Foreskin melanocyte (primary cell): ENCODE measurements at places on chromosomes 3 and 15.

DNA sequence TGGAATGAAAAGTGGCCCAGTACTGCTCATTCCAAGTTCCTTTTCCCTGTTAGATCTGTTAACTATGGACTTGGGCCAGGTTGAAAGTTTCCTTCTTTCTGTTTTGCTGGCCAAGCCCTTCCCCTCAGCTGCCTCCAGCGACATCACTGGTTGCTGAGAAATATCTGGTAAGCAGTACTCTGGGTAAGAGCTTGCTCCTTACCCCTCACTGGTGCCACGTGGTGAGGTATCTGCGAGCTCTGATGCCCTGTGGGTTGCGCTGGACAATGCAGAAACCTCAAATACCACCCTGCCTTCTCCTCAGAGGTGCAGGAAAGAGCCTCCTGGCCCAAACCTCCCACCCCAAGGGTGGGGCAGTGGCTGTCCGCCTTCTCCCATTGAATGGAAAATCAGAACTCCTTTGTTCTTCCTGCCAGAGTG is 42.9 kb upstream of the APH1B start:
- DNase-seq: no peak

GRCh38 chr3:11736136-11736833 is 92.6 kb upstream of the VGLL4 start:
- DNase-seq: no peak

- DNase-seq: no peak
Measured at GRCh38 chr3:27800261-27800660, 78.1 kb upstream of the EOMES start.

DNA sequence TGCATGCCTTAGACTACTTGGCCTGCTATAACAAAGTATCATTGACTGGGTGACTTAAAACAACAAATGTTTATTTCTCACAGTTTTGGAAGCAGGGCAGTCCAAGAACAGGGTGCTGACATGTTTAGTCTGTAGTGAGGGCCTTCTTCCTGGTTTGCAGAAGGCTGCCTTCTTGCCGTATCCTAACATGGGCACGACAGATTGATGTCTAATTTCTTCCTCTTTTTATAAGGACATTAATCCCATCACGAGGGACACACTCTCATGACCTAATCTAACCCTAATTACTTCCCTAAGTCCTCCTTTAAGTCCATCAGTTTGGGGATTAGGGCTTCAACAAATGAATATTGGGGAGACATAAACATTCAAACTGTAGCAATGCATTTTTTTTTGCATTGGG is 10.9 kb upstream of the GOLGA8B start:
- DNase-seq: no peak

GRCh38 chr3:85890043-85890555 is 931.3 kb downstream of the CADM2 start:
- DNase-seq: no peak

DNA sequence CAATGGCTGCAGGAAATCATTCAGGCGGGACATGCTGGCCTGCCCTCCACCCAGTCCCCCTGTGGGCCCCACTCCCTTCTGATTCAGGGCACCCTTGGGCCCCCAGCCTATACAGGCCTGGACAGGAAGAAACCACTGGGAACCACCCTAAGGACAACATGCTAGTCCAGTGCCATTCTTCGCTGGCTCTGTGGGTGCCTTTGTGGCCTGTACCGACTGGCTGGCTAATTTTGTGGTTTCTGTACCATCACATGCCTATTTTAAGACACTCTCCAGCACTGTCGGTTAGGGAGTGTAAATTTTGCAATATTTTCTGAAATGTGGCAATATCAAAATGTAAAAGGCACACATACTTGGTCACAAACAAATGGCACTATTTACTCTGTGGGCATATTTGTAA is 61.4 kb upstream of the POLG start:
- DNase-seq: no peak

DNA sequence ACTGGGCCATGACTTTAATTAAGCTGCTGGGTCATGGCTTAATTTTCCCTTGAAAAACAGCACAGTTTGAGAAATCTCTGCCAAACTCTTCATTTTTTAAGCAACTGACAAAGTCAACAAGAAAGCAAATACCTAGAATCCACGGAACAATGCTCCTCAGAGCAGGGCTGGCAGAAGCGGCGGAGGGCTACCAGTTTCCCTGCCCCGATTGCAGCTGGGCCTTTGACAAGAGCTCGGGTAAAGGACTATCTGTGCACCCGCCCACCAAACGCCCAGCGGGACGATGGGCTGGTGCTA is 1.2 kb downstream of the GOLIM4 start:
- no peak for DNase-seq

- DNase-seq: no peak
Measured at GRCh38 chr3:172155897-172156585, 116.7 kb downstream of the FNDC3B start.

DNA sequence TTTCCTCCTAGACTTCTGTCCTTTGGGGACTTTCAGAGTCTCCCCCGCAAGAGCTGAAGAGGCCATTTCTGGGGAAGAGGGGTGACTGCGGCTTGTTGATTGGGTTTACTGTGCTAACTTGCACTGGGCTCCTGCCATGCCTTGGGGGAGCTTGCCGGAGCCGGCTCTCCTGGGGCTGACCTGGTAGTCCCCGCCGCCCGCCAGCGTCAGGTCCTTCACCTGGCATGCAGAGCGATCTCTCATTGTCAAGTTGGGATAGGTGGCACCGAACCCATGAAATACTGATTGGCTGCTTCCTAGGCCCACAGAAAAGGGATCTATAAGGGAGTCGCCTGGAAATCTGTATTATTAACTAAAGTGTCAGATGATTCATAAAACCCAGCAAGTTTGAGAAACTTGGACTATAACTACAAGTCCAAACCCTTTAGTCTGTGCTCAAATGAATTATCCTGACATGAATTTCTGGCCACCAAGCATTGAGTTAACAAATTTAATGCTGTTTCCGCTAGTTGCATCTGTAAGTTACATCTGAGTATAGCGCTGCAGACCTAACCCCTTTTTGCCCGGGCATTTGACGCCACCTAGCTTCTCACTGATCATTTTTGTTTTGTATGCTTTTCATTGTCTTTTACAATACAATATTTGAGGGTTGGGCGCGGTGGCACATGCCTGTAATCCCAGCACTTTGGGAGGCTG is 607 bp upstream of the IMP3 start:
- peak; percentile 63 for DNase-seq

DNA sequence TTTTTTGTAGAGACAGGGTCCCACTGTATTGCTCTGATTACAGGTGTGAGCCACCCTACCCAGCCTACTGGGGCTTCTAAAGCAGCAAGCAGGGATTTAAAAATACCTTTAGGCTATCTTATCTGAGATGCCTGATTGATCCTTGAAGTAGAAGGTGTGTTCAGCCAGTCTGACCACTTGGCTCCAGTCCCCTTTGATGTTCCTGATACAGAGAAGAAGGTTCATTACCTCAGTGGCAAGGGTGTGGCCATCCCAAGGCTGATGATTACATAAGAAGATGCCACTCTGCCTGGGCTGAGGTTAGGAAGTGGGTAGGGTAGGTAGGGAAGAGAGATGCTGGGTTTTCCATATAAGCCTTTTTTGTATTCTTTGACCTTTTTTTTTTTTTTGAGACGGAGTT is 11.2 kb upstream of the DCAF1 start:
- no peak for DNase-seq

GRCh38 chr15:89321521-89322410 is 12.9 kb downstream of the POLG start:
- DNase-seq: no peak

- DNase-seq: no peak
Measured at GRCh38 chr3:15978801-15979200, 181.0 kb upstream of the ANKRD28 start.

GRCh38 chr15:29129926-29130325 is 139.7 kb downstream of the NSMCE3 start:
- DNase-seq: no peak

- no peak for DNase-seq
Measured at GRCh38 chr15:47812470-47812999, 95.2 kb downstream of the SEMA6D start.

GRCh38 chr3:25041871-25042584 is 386.0 kb upstream of the RARB start:
- DNase-seq: no peak

GRCh38 chr15:40420071-40420713 is 14.6 kb downstream of the IVD start:
- no peak for DNase-seq

- DNase-seq: no peak
Measured at GRCh38 chr3:141391298-141391990, 23.1 kb downstream of the ZBTB38 start.

DNA sequence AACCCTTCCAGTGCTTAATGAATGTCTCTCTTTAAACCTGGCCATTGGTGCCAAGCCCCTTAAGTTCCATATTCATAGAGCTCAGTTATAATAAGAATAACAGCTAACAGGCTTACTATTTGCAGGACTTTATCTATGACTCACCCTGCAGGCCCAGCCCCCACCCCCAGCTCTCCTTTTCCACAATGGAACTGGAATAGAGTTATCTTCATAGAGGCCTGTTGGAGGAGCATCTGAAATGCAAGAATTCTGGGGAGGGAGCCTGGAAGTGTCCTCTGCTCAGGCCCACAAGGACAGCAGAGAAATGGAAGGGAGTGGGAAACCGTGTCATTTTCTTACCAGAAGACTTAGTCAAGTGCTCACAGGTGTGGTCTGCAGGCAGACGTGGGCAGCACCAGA is 52.8 kb downstream of the SEMA5B start:
- peak; percentile 18 for DNase-seq

DNA sequence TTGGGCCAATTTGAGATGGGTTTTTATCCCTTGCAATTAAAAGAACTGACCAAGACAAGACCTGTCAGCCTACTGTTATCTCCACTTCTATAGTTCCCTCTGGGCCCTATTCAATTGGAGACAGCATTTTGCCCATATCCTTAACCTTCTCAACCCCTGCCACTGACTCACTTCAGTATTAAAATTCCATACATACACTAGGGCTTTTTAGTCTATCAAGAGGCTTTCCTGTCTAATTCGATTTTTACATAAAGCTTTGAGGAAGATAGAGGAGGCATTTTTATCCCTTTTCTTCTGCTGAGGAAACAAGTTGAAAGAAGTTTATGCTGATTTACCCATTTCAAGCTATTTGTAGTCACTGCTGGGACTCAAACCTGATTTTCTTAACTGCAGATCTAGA is 51.1 kb downstream of the GTF2E1 start:
- DNase-seq: peak; percentile 9

DNA sequence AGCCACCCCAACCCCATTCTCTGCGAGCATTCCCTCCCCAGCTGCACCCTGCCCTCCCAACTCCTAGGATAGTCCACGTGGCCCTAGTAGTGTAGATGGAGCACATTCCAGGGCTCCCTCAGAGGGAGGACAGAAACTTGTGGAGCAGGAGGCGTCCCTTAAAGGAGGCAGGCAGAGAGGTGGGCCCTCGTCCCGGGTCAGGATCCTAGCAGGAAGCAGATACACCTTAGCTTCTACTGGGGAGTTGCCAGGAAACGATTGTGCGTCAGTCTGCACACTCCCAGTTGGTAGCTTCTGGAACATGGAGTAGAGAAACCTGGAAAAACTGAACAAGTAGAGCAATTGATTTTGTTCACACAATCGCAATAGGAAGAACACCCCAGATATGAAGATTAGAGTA is 43.9 kb upstream of the KLHL25 start:
- DNase-seq: no peak
